ENCODE measurements at places on chromosomes 7 and 10.

DNA sequence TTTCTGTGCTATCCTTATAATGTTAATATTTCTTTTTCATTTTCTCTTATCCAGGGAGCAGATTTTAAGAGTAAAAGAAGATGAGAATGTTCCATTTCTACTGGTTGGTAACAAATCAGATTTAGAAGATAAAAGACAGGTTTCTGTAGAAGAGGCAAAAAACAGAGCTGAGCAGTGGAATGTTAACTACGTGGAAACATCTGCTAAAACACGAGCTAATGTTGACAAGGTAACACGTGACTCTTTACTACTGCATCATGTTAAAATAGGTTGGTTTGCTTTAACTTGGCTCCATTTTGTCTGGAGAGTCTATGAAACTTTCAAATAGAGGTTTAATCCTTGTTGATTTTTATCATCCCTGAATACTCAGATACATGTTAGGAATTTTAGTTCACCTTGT lies 73.3 kb downstream of the RALA start:
- no peak for DNase-seq

DNA sequence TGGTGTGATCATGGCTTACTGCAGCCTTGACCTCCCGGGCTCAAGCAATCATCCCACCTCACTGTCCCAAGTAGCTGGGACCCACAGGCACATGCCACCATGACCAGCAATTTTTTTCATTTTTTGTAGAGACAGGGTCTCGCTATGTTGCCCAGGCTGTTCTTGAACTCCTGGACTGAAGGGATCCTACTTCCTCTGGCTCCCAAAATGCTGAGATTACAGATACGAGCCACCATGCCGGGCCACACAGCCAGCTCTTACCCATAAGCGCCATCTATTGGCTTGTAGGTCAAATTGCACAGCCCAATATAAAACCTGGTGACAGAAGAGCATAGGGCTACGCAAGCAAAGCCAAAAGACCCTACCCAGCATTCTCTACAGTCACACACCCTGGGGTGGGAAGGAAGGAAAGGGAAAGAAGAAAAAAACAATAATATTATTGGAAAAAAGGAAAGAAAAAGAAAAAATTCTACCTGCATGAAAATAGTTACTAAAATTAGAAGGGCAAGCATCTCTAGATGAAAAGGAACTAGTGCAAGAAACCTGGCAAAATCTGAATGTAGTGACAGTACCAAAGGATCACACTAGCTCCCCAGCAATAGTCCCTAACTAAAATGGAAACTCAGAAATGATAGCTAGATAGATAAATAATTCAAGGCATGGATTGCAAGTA lies 29.4 kb upstream of the AMPH start:
- DNase-seq: peak; percentile 74

GRCh38 chr10:123140164-123140982 lies 4.6 kb downstream of the HMX3 start:
- no peak for DNase-seq

- DNase-seq: peak; percentile 87
Measured at GRCh38 chr10:120186506-120186905, 270.5 kb upstream of the PLPP4 start.
